ENCODE measurements at places on chromosomes 5 and 9.

- DNase-seq, result no peak
Observed at GRCh38 chr5:67032921-67033664, 163.5 kb downstream of the CD180 start.

GRCh38 chr5:107306594-107306993, 364.1 kb downstream of the EFNA5 start:
- DNase-seq, result no peak

- DNase-seq, result no peak
Observed at GRCh38 chr5:139118804-139119203, 79.4 kb downstream of the SIL1 start.

GRCh38 chr9:16721972-16722371, 148.5 kb downstream of the BNC2 start:
- DNase-seq, result no peak

DNA sequence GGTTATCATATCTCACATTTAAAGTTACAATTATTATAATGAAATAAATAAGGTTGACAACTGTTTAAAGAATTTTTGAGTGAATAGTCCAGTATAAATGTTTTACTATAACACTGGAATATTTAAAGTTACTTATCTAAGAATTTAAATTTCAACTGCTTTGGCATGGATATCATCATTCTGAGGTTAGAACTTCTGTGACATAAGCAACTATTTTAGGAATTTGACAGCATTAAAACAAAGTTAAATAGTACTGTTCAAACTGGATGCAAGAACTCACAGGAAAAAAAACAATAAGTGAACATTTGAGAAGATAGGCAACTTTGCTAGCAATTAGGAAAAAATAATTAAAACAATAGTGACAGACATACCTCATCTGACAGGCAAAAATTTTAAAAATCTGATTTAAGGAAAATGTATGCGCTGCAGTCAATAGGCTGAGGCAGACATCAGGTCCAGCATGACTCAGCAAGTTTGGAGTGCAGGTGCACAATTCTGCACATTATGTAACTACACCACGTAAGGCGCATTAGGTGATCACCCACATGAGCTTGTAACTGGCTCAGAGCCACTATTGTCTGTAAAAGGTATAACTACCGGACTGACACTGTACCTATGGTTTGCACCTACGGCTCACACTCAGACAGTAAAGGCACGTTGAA, 180.6 kb downstream of the PDE4D start:
- no peak for DNase-seq

- no peak for DNase-seq
Observed at GRCh38 chr9:3433066-3433465, 92.7 kb downstream of the RFX3 start.

GRCh38 chr9:122334916-122335315, 35.9 kb upstream of the PTGS1 start:
- DNase-seq, result no peak

GRCh38 chr5:124665035-124665434, 81.4 kb downstream of the ZNF608 start:
- DNase-seq, result no peak

- DNase-seq, result no peak
Observed at GRCh38 chr5:7671381-7671993, 179.4 kb downstream of the CFAP90 start.

GRCh38 chr5:369151-369868, 47.8 kb downstream of the AHRR start:
- DNase-seq, result no peak

GRCh38 chr5:124087752-124088151, 575.8 kb downstream of the CSNK1G3 start:
- DNase-seq, result no peak

DNA sequence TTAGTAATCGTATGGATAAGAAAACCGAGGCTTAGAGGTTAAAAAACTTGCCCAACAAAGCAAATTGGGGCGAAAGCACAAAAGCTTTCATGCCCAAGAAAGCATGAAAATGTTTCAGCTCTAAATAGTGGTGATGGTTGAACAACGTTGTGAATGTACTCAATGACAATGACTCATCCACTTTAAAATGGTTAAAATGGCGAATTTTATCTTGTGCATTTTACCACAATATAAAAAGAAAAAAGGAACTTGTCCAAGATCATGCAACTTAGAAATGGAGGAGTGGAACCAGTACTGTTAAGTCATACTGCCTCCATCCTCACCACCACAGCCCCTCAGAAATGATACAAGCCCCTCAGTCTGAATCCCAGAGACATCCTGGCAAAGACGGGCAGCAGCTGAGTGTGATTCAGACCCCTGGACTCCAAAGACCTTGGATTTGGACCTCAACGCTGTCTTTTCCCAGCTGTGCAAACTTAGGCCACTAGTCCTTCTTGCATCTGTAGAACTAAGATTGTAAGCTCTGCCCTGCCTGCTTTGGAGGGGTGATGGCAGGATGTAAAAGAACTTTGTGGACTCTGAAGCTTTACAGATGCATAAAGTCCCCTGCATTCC, 158.4 kb downstream of the GABBR2 start:
- no peak for DNase-seq

DNA sequence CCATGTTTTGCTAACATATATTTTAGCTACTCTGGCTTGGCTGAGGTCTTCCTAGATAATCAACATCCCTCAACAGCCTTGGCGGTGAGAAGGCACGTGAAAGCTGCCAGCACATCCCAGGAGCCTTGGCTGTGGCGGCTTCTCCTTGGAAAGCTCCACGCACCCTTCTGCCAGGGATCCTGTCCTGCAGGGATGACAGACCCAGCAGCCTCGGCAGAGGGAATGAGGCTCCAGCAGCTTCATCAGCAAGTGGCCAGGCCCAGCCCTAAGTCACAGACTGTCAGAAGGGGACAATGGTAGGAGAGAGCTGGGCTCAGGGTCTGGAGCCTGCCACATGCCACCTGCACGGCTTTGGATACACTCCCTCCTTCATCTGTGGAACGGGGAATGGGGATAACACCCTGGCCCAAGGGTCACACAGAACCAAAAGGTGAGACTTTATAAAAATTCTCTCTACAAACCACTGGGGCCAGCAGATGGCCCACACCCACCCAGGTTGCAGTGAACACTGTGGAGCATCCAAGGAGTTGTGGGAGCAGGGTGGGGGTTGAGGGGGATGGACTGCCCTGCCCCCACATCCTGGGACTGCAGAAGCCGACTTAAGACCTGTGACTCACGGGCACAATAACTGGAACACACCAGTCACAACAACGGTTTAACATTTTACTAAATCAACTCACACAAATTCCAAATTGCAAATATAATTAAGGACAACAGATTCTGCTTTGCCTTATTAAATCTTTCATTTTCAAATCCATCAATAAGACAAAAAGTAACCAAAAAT, 65.1 kb downstream of the MACROH2A1 start:
- no peak for DNase-seq

DNA sequence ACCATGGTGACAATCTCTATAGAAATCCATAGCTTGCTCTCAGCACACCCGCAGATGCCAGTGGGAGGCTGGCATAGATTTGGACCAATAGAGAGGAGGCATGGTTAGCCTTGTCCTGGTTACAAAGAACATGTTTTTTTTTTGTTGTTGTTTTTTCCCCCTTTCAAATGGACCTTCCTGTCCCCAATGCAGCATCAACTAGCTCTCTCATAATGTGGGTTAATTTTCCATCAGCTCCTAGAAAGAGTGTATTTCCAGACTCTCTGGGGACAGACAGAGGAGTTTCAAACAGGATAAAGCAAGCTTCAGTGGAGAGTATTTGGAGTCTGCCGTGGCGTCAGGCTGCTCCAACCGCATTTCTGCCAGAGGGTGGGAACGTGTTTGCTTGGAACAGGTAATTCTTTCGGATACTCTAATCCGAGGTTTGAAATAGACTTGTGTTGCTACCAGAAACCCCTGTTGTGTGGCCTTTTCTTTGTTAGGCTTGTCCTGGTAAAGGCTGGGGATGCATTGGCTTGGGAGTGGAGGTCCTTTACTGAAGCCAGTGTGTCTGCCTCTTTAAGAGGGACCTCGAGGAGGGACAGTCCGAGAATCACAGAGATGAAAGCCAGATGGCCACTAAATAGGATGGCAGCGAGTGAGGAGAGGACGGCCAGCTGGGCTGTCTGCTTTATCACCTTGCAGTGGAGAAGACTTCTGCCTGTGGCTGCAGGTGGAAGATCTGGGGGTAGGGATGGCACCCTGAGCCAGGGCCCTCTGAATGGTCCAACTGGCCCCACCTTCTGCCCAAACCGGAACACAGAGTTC, 130.5 kb upstream of the CPEB4 start:
- DNase-seq, result no peak

DNA sequence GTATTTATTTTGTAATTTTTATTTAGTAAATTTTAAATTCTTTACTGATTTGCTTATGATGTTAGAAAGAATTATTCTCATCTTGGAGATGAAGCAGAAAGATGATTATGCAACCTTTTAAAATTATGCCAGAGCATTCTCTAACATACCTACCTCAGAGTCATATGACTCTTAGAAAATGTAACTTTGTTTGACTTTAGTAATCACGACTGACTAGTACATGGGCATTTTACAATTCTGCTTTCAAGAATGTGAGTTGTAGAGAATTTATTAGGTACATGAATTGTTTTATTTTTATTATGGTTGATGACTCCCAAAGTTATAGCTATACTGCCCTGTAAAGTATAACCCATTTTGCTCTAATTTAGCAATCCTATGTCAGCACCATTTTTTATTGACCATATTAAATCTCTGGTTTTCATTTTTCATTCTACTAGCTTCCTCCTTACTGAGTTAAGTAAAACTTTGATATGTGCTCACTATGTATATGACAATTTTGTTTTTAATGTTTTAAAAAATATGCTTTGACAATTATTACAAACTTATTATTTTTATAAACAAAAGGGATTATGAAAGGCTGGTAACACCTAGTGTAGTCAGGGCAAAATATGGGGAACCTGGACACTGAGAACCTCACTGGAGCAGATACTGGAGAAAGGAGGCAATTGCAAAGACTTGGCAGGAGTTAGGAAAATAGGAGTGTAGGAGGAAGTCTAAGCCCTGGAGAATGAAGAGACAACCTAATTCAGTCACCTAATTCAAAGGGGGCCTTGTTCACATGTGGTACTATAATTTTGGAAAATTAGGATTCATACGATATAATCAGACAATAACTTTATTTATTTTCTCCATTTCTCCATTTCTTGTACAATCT, 249.7 kb upstream of the DAB2 start:
- no peak for DNase-seq

DNA sequence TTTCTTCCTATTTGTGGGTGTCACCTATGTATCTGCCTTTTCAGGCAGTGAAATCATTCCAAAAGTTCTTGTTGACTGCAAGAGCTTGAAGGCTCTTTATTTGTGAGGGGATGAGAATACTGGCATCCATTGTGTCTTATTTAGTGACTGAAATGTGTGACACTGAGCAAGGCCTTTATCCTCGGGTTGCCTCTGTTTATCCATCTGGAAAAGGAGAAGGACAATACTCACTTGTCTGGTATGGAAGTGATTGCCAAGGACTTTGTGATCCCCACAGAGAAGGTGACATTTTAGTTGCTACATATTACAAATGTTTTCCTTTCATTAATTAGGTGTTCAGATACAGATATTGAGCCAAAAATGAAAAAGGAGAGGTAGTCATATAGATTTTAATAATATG, 80.2 kb downstream of the ARRDC3 start:
- DNase-seq, result no peak

DNA sequence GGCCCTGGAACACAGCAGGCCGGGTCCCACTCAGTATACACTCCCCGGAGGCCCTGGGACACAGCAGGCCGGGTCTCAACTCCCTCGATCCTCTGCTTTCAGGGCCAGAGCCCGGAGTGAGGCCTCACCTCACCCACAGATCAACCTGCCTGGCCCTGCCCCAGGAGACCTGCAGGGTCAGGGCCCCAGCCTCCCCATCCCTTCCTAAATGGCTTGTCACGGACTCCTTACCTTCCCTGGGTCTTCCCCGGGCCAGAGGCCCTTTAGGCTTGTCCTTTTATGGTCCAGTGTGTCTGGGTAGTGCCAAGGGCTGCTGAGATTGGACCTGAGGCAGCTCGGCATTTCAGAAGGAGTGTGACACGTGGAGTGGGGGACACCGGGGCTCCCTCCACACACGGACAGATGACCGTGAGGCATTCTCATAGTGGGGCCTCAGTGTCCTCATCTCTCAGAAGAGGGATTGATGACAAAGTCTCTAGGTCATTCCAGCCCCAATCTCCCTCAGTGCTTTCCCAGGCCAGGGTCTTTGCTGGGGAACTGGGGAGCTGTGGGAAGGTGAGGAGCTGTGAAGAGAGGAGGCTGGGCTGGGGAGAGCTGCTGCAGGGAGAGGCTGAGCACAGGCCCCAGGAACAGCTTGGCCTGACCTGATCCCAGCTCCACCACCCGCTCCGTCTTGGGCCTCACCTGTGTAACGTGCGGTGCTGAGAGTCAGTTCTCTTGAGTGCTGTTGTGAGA, 18.0 kb upstream of the PLEKHG4B start:
- DNase-seq, result no peak

- DNase-seq, result no peak
Observed at GRCh38 chr9:133421615-133422542, at the start of gene ADAMTS13. TSS of gene ADAMTS13 (plus strand) at chr9:133422367. CDS start at chr9:133422444, 77 bp downstream.

DNA sequence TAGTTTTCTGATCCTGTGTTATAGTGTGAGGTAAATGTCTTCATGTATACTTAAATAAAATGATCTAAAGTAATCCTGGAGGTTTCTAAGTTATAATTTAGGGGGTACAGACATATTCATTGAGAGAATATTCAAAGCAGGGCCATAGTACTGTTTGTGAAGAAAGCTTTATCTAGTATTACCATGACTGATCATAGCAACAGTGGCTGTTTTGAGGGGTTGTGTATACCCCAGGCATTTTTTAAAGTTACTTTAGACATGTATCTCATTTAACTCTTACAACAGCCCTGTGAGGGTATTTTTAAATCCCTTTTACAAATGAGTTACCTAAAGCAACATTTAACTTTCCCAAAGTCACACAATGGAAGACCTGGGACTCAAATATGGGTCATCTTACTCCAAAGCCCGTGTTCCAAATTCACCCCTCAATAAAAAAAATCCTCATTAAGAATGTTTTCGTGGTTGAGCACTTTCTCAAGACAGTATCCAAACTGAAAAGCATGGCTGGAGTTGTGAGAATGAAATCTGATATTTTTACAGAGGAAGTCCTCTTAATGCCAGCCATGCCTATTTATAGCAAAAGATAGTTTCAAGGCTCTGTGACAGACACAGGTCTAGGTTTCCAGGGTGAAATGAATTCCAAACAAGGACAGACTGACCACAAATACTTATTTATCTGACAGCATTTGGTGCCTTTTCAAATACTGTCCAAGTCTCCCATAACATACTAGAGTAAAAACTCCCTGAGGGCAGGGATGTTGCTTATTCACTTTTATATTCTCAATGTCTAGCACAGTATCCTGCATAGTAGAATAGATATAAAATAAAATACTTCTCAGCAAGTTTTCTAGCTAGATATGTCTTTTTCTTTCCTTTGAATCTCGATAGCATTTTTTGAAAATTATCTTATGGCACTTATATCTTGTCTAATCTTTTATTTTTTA, 10.4 kb downstream of the STOM start:
- no peak for DNase-seq

GRCh38 chr9:130498298-130498917, 53.6 kb downstream of the ASS1 start:
- no peak for DNase-seq

GRCh38 chr5:148457183-148457620, 73.4 kb downstream of the FBXO38 start:
- DNase-seq, result no peak

- no peak for DNase-seq
Observed at GRCh38 chr9:135291165-135291564, 188.4 kb upstream of the PPP1R26 start.

- no peak for DNase-seq
Observed at GRCh38 chr9:19720377-19720776, 68.5 kb downstream of the SLC24A2 start.
